ENCODE measurements at places on chromosomes 12 and 14.

- no peak for DNase-seq
These were observed 15.4 kb downstream of the TMEM52B start for GRCh38 chr12:10194160-10194670.

DNA sequence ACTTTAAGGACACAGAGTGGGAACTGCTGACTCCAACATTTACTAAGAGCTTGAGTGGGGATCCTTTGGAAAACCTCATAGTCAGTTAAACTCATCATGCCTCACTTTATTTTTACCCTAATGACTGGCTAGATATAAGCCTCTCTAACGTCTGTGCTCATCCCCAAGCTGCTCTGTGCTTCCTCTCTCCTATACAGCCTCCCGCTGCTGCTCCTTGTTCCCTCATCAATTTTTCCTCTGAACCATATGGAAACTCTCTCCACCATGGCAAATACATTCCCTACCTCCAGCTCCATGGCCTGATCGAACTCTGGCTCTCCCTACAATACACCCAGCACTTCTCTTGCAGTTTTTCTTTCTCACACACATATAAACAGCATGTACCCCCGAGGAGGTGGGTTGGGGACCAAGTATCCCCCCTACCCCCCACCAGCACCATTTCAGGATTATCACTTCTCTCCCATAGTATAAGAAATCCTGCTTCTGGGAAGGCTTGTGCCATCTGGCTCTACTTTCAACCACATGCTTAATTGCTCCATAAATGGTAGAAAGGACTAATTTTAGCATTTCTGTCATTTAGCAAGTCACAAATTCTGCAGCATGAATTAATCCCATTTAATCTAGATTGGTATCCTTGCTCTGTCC lies 39.2 kb upstream of the DYRK2 start:
- no peak for DNase-seq

GRCh38 chr12:95473231-95473883 lies 595 bp upstream of the METAP2 start:
- DNase-seq = no peak

DNA sequence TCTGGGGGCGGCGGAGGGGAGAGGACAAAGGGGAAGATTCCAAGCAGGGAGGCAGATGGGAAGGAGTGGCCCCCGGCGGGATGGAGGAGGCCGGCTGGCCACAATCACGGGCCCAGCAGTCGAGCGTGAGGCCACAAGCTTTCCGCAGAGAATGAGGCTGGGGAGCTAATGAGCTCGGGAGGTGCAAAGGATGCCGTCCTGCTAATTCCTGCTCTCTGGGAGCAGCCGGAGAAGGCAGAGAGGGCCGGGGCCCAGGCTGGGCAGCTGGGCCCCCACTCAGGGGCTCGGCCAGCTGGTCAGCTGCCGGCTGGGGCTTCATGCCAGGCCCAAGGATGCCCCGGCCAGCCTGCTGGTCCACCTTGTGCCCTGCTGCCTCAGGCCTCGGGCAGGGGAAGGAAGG lies 98.1 kb upstream of the LHX5 start:
- DNase-seq = no peak

- DNase-seq = no peak
These were observed 35.7 kb downstream of the RIN3 start for GRCh38 chr14:92549105-92549858.

DNA sequence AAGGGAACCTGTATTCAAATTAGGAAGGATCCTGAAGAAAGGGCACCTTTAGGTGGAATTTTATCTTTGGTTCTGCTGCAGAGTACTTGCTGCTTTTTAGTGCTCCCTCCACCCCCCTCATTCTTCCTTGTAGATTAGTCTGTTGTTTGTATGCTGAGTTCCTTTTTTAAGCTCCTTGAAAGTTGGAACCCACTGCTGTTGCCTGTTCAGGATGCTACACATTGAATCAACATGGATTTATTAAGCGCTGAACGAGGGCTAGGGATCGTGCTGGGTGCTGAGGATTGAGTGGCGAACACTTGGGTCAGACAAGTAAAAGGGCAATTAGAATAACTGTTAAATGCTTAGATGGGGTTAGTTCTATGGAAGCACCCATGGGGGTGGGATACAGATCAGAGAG lies 884 bp upstream of the AMN1 start:
- DNase-seq = no peak

DNA sequence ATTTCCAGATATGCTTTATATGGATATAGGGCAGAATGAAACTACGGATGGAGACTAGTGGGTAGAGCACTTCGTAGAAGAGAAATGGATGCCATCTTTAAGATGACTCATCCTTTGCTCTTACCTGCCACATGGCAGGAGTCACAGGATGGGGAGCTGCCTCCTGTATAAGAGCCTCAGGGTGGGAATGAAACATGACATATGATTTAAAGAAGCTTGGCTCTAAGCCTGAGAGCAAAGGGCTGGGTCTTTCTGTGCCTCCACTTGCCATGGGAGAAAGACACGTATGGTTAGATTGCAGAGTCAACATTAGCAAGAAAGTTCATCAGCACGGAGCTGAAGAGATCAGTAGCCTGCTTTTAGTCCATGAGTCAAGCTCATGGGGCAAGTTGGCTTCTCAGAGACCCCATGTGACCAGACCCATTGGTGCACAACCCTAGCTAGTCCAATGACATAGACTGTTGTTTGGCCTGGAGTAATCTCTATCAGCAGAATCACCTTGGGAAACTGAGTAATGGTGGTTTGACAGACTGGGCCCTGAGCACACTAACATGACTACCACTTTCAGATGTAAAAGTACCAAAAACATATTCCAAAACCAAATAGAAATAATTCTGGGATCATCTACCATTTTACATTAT lies 38.1 kb upstream of the IL22 start:
- DNase-seq = no peak

GRCh38 chr12:68587448-68587873 lies 23.2 kb upstream of the RAP1B start:
- DNase-seq = no peak

GRCh38 chr12:132873724-132874123 lies 13.7 kb downstream of the CHFR start:
- DNase-seq = no peak

DNA sequence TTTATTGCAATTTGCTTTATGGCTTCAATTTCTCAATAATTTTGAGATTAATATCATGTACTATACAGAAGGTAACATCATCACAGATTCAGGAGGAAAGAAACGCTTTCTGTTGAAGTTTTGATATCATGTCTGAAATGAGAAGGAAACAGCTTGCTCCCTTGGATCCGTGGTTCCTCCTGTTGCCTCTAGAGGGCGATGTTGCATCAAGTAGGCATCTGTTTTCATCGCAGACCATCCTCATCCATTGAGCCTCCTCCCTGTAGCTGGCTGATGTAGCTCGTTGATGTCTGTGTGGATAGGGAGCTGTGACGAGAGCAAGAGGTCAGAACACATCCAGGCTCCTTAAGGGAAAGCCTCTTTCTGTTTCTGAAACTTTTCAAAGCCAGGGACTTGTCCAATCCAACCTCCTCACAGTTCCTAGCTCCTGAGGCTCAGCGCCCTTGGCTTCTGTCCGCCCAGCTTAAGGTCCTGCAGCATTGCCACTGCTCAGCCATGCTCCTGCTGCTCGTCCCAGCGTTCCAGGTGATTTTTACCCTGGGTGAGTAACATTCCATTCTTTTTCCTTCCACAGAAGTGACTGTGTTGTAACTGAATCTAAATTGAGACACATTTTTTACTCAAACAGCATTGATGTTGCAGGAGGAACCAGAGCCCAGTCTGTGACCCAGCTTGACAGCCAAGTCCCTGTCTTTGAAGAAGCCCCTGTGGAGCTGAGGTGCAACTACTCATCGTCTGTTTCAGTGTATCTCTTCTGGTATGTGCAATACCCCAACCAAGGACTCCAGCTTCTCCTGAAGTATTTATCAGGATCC lies 304.8 kb upstream of the OR4E1 start:
- peak; percentile 1 for DNase-seq

- DNase-seq = peak; percentile 44
These were observed 291.7 kb downstream of the RAD51B start for GRCh38 chr14:68111097-68111852.

DNA sequence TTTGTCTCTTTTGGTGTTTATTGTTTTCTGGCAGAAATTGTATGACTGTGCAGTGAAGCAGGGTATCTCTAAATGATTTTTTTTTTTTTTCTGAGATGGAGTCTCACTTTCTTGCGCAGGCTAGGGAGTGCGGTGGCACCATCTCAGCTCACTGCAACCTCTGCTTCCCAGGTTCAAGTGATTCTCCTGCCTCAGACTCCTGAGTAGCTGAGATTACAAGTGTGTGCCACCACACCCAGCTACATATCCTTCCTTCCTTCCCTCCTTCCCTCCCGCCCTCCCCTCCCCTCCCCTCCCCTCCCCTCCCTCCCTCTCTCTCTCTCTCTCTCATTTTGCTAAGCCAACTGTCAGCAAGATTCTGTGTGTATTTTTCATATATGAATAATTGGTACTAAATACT lies 94.4 kb downstream of the PPHLN1 start:
- no peak for DNase-seq

DNA sequence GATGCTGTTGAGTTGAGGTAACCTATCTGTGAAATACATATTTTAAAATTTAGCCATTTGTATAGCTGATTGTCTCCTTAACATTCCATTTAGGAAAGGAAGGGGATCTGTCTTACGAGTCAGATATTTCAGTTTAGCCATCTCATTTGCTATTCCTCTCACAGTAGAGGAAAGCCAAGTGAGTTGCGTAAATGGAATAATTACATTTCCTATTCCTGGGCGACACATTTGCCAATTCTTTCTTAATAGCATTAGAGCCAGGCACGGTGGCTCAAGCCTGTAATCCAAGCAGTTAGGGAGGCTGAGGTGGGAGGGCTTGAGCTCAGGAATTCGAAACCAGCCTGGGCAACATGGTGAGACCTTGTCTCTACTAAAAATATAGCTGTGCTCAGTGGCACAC lies 116.3 kb downstream of the TMX1 start:
- DNase-seq = no peak

DNA sequence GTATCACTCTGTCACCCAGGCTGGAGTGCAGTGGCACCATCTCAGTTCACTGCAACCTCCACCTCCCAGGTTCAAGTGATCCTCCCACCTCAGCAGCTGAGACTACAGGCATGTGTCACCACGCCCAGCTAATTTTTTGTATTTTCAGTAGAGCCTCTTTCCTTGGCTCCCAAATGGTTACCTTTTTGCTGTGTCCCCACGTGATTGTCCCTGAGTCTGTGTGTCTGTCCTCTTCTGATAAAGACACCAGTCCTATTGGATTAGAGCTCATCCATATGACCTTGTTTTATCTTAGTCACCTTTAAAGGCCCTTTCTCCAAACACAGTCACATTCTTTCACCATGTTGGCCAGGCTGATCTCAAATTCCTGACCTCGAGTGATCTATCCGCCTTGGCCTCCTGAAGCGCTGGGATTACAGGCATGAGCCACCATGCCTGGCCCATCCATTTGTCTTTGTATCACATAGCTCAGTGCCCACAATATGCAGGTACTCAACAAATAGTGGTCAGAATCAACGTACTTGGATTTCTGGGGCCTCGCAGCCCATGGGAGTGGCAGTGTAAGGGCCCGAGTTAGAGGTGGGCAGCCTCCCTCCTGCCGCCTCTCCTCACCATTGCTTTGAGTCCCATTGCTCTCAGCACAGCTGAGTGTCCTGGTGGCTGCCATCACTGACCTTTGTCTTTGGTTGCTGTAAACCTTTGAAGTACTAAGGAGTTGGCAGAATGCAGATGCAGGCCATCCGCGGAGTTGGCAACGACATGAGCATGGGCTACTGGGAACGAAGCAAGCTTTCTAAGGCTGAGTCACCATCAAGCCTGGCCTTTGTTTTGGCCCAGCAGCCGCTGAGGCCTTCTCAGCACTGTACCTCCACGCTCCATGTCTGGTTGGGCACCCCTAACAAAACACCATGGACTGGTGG lies 9.3 kb downstream of the TPCN1 start:
- no peak for DNase-seq

DNA sequence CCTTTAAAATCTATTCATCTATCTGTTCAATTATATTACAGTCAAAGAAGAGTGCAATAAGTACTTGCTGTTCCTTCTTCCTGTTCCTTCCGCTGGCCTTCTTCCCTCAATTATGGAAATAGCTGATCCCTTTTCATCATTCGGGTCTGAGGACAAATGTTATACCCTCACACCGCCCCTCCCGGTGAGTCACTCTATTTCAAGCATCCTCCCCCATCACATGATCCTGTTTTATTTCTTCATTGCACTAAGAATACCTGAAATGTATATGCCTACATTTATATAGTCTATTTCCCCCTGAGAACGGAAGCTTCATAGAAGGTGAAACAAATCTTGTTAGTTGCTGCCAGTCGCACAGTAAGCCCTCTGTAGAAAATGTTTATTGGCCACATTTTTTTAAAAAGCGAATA lies 2.5 kb downstream of the SLC38A1 start:
- DNase-seq = peak; percentile 23

DNA sequence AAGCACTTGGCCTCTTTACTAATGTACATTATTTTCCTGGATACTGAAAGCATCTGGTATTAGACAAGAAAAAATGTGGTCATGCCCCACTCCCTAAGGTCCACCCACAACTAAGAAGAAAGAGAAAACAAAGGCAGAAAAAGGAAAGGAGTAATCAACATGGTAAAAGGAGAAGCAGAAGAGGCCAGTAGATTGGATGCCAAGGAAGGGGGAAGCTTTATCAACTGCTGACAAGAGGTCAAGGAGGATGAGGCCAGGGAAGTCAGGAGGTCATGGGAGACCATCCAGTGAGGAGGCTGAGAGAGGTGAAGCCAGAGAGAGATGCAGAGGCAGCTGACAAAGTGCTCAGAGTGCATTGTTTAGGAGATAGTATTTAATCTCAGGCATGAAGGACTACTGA lies 383.5 kb downstream of the ZFP36L1 start:
- no peak for DNase-seq

DNA sequence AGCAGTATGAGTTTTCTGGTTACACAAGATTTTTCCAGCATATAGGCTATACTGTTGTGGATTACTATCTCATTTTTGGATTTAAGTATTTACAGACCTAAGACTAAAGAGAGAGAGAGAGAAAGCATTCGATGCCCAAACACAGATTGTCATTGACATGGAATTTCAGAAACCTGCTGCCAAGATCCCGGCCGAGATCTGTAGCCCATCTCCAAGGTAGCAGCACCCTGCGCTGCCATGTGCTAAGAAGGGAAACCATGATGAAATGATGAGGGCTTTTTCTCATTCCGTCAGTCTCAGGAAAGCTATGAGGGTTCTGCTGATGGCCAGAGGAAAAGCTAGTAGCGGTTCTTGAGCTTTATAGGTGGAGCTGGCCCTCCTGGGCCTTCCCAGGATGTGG lies 135.6 kb upstream of the EVL start:
- no peak for DNase-seq

GRCh38 chr12:93594766-93595311 lies 22.4 kb downstream of the SOCS2 start:
- DNase-seq = no peak

Data from NCI-H1436 (cell line).